ENCODE measurements at places on chromosomes 6 and 20.

DNA sequence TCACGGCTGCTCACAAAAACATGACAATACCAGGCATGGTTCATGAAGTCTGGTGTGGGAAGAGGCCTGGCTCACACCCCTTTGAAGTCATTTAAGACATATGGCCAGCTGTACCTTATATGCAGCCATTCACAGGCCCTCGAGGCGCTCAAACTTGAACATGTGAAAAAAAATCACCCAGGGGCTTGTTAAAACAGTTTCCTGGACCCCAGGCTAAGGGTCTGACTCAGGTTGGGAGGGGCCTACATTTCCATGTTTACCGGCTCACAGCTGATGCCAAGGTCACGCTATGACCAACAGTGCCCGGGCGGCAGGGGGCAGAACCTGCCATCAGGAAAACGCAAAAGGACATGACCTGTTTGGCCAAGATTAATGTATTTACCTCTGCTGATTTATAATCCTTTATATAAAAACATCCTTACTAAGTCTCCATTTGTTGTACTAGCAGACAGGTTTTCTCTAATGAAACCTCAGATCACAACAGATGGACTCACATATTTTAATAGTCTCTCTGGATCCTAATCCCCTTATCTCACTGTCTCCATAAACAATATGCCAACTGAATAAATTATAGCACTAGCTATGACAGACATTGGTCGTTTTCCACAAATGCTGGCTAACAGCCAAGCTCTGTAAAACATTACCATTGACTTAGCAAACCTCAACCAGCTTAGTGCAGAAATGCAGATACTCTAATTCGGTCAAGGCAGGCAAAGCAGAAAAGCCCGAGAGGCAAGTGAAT, 19.9 kb downstream of the EZR start:
- peak; percentile 53 for DNase-seq

DNA sequence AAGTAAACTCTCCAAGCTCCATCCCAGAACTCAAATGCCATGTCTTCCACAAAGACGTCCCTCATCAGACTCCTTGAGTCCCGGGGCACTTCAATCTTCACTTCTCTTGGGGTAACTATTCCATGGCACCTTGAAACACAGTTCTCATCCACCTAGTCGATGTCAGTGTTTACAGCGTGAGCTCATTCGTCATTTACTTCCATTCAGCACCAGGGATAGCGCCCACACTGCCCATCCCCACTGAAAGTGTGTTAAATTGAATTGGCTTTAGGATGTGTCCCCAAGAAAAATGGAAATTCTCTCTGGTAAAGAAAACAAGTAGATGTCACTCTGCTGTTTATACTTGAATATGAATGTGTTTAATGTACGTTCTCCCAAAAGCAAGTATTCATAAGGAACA, 31.3 kb downstream of the KCNK15 start:
- no peak for DNase-seq

GRCh38 chr6:13526727-13527670, 39.6 kb upstream of the GFOD1 start:
- DNase-seq: peak; percentile 41

GRCh38 chr6:50610562-50610961, 102.8 kb upstream of the TFAP2D start:
- no peak for DNase-seq

DNA sequence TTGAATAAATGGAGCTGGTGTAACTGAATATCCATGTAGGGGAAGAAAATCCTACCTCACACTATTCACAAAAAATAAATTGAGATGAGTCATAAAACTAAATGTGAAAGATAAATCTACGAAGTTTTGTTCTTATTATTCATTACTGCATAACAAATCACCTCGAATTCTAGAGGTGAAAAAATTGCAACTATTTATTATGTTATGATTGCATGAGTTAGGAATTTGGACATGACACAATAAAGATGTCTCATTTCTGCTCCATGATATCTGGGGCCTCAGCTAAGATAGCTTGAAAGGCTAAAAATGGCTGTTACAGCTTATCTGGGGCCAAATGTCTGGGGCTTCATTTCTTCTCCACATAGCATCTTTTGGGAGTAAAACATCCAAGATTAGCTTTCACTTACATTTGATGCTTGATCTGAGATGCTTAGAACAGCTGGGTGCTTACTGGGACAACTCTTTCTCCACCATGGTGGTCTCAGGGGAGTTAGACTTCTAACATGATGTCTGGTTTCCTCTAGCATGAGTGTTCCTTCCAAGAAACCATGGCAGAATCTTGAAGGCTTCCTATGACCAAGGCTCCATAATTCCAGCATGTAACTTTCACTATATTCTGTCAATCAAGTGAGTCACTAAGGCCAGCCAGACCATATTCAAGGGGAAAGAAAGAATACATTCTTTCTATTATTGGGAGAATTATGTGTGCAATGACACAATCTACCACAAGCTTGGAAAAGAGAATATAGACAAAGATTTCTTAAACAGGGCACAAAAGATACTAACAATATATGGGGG, 30.1 kb downstream of the OR2B6 start:
- no peak for DNase-seq

GRCh38 chr6:152078804-152079203, 271.3 kb downstream of the ESR1 start:
- DNase-seq: no peak

DNA sequence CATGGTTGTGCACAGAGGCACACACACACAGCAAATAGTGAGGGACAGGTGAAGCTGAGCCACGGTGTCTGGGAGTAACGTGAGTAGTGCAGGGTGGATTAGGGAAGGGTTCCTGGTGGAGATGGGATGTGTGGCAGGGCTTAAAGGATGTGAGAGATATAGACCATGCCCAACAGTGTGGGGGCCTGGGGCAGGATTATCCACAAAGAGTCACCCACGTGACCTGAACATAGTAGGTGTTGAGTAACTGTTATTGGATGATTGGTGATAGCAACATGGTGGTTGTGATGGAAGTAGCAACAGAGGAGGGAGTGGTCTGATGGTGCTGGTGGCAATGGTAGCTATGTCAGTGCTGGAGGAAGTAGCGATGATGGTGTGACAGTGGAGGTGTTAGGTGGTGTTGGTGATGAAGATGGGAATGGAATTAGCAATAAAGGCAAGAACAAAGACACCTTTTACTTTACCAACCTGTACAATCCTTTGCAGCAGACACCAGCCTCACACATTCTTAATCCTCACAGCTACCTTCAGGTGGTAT, 135.1 kb downstream of the MRPL14 start:
- no peak for DNase-seq

DNA sequence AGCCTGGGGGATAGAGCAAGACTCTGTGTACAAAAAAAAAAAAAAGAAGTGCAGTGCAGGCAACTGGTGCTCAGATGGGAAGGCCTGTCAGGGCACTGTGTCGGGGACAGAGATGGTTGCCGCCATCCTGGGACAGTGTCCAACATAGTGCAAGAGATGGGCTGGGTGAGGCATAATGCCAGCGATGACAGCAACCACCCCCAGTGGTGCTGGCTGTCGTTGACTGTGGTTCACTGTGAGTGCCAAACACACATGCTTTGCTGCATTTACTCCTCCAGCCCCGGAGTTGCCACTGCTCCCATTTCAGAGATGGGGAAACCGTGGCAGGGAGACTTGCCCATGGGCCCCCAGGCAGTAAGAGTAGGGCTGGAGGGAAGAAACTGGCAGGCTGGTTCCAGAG, 5.2 kb upstream of the C20orf203 start:
- peak; percentile 89 for DNase-seq

DNA sequence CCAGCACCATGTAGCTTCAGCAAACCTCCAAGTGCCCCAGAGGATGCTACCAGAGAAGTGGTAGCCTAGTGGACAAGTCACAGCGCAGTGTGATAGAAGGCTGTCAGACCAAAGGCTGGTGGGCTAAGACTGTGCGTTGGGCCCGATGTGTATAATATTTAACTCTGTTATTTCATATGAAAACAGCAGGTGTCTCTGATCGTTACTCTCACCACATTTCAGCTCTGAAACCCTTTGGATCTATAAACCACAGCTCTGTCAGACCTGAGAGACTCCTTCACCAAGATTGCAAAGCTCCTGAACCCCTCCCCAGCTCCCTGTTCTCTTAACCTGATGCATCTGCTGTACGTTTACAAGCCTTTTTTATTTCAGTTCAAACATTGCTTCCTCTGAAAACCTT, 43.8 kb downstream of the ISM1 start:
- no peak for DNase-seq

GRCh38 chr6:164415832-164416563, 893.4 kb downstream of the C6orf118 start:
- no peak for DNase-seq

DNA sequence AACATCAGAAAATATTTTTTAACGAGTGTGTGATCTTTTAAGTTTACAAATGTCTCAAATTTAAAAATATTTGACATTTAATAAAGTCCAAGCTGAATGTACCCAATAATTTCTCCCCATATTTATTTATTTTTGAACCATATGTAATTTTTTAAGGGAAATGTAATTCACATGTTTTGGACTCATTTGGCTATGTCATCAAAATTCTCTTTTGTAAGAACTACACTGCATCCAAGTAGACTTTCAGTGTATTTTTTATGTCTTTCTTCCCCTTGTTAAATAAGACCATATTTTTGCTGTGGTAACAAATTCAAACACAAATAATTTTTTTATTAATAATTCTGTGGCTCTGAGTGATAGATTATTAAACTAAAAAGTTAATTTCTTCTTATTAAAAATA, 365.2 kb downstream of the CD109 start:
- no peak for DNase-seq

GRCh38 chr20:47198254-47198671, 158.2 kb downstream of the ZMYND8 start:
- no peak for DNase-seq

- no peak for DNase-seq
Measured at GRCh38 chr6:104601131-104601651, 258.5 kb downstream of the HACE1 start.

GRCh38 chr6:3442431-3443220, 14.2 kb downstream of the SLC22A23 start:
- no peak for DNase-seq

DNA sequence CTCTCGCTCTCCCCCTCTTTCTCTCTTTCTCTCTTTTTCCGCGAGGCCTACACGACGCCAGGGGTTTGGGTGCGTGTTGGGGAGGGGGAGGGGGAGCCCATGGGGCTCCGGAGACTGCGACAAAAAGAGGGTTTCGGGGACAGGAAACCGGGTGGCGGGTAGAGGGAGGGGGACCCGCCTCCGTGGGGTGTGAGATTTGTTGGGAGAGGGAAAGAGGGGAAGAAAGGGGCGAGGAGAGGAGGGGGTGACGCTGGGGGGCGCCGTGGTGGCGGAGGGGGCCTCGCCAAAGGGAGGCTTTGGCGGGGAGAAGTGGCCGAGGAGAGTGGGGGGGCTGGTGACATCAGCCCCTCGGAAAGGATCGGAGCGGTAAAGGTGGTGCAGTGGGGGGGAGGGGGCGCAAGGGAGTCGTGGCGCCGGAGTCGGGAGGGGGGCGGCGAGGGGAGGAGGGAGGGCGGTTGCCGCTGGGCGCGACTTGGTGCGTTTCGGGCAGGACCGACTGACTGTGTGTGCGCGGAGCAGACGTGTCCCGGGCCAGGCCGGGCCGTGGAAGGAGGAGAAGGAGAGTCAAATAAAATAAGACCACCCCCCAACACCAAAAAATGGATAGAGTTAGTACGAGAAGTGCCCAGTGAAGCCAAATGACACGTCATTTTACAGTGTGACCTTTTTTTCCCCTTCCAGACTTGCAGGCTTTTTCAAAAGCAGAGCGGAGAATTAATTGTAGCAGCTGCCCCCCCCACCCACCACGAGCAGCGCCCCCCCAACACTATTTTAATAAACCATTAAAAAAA, 39.8 kb downstream of the GNAS start:
- DNase-seq: peak; percentile 70

DNA sequence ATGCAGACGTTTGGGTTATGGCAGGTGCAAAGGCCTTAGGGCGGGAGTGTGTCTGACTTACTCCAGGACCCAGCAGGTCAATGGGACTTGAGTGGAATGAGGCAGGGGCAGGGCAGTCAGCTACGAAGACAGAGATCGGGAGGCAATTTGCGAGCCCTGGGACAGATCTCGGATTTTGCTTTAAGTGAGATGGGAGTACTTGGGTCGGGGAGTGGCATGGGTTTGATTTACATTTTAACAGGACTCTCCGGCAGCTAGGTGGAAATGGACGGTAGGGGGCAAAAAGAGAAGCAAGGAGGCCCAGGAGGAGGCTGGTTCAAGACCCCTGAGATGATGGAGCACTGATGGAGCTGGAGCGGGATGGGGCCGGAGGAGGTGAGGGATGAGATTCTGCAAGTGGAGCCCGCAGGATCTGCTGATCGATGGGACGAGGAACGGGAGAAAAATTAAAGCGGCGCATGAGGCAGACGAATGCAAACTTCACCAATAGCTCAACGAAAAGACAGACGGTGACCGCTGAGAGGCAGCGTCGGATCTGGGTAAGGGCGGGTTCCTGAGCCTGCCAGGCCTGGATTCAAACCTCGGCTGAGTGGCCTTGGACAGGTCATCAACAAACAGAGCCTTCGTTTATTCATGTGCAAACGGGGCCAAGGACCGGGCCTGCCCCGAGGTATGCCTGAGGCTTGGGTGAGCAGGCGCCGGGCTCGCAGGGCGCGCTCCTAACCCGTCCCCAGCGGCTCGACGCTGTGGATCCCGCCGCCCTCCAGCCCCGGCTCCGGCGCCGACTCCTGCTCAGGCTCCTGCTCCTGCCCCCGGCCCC, 756 bp upstream of the RBCK1 start:
- peak; percentile 88 for DNase-seq

DNA sequence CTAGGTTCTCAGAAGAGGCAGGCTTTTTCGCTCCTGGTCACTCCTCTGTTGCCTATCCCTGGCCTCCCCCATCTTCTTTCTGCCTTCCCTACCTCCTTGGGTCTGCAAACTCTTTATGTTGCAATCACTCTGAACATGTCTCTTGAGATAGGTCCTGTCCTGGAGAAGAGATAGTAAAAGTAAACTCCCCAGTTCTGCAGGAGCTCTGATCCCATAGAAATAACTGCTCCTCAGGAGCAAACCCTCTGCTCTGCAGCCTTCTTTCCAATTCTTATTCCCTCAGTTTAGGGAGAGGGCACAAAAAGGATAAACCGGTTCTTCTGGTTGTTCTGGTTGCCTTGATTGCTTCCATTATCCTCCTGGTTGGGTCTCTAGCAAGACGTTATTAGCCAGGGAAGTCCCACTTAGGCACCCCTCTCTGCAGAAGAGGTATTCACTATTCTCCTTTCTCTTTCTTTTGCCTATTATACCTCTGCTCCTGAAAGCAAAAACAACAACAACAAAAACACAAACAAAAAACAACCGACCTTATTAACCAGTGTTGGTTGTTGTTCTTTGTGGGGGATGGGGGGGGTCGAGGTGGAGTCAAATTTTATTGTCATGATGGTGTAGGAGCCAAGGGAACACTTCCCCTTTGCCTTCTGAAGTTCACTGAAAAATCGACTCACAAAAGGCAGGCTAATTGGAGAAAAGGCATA, 973 bp downstream of the TRIM38 start:
- DNase-seq: no peak

- no peak for DNase-seq
Measured at GRCh38 chr6:73866305-73866704, 170.3 kb downstream of the CD109 start.

DNA sequence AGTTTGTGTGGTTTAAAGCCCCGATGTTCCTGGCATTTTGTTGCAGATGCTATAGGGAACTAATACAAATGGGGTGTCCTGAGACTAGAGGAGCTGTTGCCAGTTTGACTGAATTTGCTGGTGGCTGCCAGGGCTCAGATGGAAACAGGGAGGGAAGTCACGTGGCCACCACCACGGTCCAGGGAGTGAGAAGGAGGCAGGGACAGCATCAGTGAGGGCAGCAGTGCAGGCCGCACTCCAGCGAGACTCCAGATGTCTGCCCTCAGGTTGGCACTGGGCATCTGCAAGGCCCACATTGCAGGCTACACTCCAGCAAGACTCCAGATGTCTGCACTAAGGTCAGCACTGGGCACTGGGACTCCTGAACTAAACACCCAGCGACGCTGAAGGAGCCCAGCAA, 86.2 kb downstream of the RAMACL start:
- DNase-seq: peak; percentile 90
